ENCODE measurements at places on chromosomes 7 and 10.

GRCh38 chr7:23055582-23056178 is 41.8 kb upstream of the HYCC1 start:
- no peak overlapping the region for H3K27ac ChIP-seq
- DNase-seq, result peak; percentile 67
- H3K27me3 ChIP-seq, result no peaks in the 10 kb centered on the region
- H3K36me3 ChIP-seq, result no peaks in the 10 kb centered on the region
- H3K4me3 ChIP-seq, result no peak overlapping the region
- H3K4me1 ChIP-seq, result peaks cover 14% of the 10 kb centered on the region

GRCh38 chr10:102004376-102004775 is 51.6 kb downstream of the ARMH3 start:
- H3K4me1 ChIP-seq, result peaks cover 13% of the 10 kb centered on the region
- DNase-seq, result no peak
- no peaks in the 10 kb centered on the region for H3K27me3 ChIP-seq
- H3K27ac ChIP-seq, result no peak overlapping the region

- no peak for DNase-seq
- H3K36me3 ChIP-seq, result no peaks in the 10 kb centered on the region
- H3K27me3 ChIP-seq, result no peaks in the 10 kb centered on the region
Observed at GRCh38 chr7:83655951-83656556, 7.1 kb upstream of the SEMA3E start.

- no peak overlapping the region for H3K4me3 ChIP-seq
- no peak for DNase-seq
Observed at GRCh38 chr7:66697449-66698438, 42.8 kb upstream of the RABGEF1 start.

DNA sequence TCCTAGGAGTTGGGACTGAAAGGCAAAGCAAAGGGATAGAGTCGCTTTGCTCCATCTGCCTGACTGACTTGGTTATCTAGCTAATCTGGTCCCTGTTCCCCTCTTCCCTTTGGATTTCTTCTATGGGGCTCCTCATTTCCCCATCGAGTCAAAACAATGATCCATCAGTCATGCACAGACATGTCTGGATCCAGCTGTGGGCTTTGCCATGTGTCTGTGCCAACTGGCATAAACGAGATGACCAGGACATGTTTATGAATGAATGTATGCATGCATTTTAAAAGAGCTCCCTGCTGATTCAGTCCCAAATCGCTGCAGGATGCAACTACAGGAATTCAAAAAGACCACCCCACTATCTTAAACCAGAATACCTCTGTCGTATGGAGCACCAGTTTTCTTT is 122.0 kb downstream of the ARL4A start:
- H3K4me1 ChIP-seq, result peaks cover 1% of the 10 kb centered on the region
- H3K36me3 ChIP-seq, result no peaks in the 10 kb centered on the region
- DNase-seq, result no peak
- no peak overlapping the region for H3K4me3 ChIP-seq

DNA sequence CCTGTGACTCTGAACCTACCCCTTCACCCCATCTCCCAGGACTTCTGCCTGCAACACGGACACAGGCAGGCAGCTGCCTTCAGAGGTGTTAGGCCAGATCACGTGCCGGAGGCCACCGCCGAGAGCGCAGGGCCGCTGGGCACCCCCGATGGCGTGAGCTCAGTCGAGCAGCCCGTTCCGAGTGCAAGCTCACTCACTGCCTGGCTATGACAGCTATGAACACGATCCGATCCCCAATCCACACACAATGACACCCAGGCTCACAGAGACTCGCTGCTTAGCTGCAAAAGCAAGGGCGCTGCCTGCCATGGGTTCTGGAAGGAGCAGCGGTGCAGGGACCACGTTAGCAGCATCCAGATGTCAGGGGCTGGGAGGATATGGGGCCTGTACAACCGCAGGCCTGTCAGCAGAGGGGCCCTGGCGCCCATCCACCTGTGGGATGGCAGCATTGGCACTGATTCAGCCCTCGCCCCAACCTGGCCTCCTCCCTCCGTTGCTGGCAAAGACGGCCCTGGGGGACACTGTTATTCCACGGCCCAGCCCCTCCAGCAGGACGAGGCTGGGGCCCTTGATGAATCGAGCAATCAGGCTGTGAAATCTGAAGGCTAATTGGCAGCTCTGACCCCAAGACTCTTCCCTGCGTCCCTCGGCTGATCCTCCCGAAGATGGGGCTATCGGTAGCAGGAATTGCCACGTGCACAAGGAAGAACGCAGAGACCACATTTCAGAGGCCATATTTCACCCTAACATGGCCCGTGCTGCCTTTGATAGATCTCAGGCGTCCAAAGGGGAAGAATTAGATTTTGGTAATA is 230.1 kb downstream of the ELFN1 start:
- DNase-seq, result no peak
- H3K27me3 ChIP-seq, result no peaks in the 10 kb centered on the region
- no peak overlapping the region for H3K4me3 ChIP-seq
- H3K27ac ChIP-seq, result no peak overlapping the region
- peaks cover 7% of the 10 kb centered on the region for H3K36me3 ChIP-seq

DNA sequence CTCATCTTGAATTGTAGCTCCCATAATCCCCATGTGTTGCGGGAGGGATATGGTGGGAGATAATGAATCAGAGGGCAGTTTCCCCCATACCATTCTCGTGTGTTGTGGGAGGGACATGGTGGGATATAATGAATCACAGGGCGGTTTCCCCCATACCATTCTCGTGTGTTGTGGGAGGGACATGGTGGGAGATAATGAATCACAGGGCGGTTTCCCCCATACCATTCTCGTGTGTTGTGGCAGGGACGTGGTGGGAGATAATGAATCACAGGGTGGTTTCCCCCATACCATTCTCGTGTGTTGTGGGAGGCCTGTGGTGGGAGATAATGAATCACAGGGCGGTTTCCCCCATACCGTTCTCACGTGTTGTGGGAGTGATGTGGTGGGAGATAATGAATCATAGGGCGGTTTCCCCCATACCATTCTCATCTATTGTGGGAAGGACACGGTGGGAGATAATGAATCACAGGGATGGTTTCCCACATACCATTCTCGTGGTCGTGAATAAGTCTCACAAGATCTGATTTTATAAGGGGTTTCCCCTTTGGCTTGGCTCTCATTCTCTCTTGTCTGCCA is 271.0 kb downstream of the MAD1L1 start:
- peak overlapping the region; percentile 67 for H3K27ac ChIP-seq
- H3K4me3 ChIP-seq, result peak overlapping the region; percentile 30
- peaks cover 10% of the 10 kb centered on the region for H3K27me3 ChIP-seq
- peaks cover 74% of the 10 kb centered on the region for H3K36me3 ChIP-seq
- DNase-seq, result peak; percentile 59

DNA sequence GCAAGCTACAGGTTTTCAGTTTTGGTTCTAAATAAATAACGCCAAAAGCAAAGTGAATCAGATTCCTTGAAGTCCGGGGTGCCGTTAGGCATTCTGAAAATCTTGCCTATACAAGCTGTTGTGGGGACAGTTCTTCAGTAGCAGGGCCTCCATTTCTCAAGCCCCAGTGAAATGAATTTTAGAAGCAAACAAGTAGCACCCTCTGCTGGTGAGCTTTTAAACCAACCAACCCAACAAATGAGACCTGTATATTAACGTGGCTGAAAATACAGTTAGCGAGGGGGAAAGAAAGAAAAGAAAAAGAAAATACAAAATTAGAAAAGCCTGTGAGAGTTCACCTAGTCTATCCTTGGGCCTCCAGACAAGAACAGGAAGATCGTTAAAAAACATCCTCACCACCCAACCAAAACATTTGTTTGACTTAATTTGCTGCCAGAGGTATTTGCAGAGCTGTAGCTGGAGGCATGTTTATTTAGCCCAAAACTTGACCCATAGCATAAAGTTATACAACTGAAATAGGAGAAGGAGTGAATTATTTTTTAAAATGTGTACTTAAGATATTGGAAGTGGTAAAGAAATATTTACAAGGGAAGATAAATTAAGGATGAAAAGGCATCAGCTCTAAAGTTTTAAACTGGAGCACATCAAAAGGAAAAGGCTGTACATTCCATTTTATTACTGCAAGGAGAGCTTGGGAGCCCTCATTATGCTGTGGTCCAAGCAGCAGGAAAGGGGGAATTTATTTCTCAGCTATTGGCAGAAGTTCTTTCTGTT is 98.9 kb downstream of the DYNC1I1 start:
- H3K4me1 ChIP-seq, result no peaks in the 10 kb centered on the region
- H3K36me3 ChIP-seq, result no peaks in the 10 kb centered on the region
- H3K4me3 ChIP-seq, result no peak overlapping the region
- no peak overlapping the region for H3K27ac ChIP-seq
- no peaks in the 10 kb centered on the region for H3K27me3 ChIP-seq

DNA sequence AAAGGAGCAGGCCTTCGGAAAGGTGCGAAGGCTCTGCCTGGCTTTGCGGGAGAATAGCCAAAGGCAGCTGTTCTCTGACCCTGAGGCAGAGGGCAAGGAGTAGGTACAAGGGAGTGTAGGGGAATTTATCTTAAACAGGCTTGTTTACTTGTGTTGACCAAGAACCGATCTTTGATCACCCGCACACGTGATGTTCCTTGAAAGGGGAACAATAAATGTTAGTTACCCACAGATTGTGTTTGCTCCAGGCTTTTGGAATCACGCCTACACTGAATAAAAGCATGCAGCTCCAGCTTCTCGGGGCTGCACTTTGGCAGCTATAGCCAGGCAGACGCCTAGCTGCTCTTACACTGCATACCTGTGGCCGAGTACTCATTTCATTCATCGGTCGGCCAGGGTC is 420.8 kb downstream of the PHF14 start:
- DNase-seq, result no peak
- no peaks in the 10 kb centered on the region for H3K27me3 ChIP-seq
- no peaks in the 10 kb centered on the region for H3K36me3 ChIP-seq

DNA sequence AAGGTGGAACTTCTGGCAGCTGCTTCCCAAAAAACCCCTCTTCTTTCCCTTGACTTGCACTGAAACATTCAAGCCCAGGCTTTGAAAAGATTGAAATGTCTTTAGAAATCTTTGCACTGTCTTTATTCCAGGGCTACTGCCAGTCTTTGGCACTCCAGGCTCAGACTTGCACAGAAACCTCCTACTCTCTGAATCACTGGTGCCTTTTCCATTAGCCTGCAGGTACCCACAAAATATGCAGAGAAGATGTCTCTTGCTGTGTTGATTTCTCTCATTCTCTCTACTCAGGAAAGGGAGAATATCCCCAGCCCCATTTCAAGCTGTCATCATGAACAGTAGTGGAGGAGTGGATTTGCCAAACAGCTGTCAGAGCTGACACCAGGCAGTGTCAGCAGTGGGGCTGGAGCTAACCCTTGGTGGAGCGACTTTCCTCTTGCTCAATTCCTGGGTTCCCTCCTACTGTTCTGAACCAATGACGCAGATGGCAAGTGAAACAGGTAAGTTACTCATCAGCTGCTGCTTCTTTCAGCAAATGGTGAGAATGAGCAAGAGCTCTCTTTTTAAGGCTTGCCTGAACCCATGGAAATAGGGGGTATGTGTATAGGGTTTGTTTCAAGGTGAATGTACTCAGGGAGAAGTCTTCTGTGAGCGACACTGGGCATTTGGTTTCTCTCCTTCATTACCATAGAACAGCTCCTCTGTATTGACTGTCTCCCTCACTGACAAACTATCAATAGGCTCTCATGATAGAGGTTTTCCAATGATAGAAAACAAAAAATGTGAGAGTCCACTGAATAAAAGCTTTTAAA is 362.4 kb downstream of the ADRA2A start:
- no peaks in the 10 kb centered on the region for H3K36me3 ChIP-seq
- no peaks in the 10 kb centered on the region for H3K4me1 ChIP-seq
- no peak overlapping the region for H3K4me3 ChIP-seq
- H3K27ac ChIP-seq, result no peak overlapping the region
- no peaks in the 10 kb centered on the region for H3K27me3 ChIP-seq

GRCh38 chr7:125833839-125834238 is 904.2 kb upstream of the POT1 start:
- H3K36me3 ChIP-seq, result no peaks in the 10 kb centered on the region
- no peaks in the 10 kb centered on the region for H3K27me3 ChIP-seq
- no peak overlapping the region for H3K27ac ChIP-seq

DNA sequence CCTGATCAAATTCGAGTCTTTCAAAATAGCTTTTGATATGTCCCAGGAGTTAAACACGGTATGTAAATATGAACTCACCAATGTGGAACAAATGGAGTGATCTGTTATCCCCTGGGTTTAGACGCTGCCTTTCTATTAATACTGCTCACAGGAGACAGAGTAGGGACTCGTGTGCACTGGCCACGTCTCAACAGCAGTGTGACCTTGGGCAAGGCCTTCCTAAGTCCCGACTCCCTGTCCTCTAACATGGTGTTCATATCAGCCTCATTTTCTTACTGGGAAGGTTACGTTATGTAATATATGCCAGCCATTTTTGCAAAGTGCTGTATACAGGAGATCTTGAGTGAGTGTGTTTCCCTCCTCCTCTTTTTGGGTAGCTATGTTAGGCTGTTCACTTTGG is 1.8 kb downstream of the WDR37 start:
- H3K27ac ChIP-seq, result peak overlapping the region; percentile 95
- H3K36me3 ChIP-seq, result peaks cover 65% of the 10 kb centered on the region
- H3K27me3 ChIP-seq, result no peaks in the 10 kb centered on the region
- H3K4me3 ChIP-seq, result peak overlapping the region; percentile 99
- peaks cover 87% of the 10 kb centered on the region for H3K4me1 ChIP-seq

DNA sequence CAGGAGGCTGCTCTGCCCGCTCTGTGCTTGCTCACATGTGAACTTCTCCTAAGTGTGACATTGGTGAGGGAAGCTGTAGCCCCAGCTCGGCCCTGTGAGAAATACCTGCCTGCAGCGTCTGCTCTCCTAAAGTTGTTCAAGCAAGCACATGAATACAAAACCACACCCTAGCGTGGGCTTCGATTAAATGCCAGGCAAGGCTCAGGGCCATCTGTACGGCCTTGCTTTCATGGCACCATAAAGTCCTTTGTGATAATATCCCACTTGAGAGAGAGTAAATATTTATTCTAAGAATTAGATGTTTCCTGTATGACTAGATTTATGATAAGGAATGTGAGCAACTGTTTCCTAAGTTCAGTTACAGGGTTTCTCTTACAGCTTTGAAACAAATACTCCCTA is 262.8 kb upstream of the KLF14 start:
- peak overlapping the region; percentile 85 for H3K27ac ChIP-seq
- no peak for DNase-seq
- peaks cover 32% of the 10 kb centered on the region for H3K36me3 ChIP-seq
- H3K4me3 ChIP-seq, result peak overlapping the region; percentile 51
- no peaks in the 10 kb centered on the region for H3K27me3 ChIP-seq
- H3K4me1 ChIP-seq, result peaks cover 78% of the 10 kb centered on the region

DNA sequence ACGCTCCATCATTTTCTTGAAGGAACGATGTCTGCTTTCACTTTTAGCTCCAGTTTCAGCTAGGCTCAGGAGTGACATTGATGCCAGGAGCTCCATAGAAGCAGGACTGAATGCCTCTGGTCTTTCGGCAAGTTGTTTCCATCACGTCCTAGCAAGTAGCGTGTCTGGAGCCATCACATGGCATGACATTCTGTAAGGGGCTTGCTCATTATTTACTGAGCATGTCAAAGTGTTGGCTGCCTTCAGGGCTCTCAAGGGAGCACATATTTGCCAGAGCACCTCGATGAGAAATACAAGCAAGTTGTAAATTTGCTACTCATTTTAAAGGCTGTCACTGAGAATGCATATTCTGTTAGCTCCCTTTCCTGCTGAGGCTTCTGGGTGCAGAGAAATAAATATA is 131.0 kb upstream of the ITGB1 start:
- H3K27me3 ChIP-seq, result no peaks in the 10 kb centered on the region
- H3K4me1 ChIP-seq, result peaks cover 38% of the 10 kb centered on the region
- H3K27ac ChIP-seq, result no peak overlapping the region
- peaks cover 59% of the 10 kb centered on the region for H3K36me3 ChIP-seq

GRCh38 chr7:139075031-139075652 is 34.4 kb downstream of the ZC3HAV1 start:
- peak overlapping the region; percentile 58 for H3K27ac ChIP-seq
- H3K4me3 ChIP-seq, result peak overlapping the region; percentile 36
- H3K27me3 ChIP-seq, result no peaks in the 10 kb centered on the region

Measured in activated CD4-positive, alpha-beta memory T cell treated with anti-CD3 and anti-CD28 coated beads, Interleukin-2, amount 10 ng/mL, durations not matched to agents 7 days and 5 days (primary cell).